Effector CD4-positive, alpha-beta T cell (primary cell): ENCODE measurements at places on chromosomes 11 and 22.

DNA sequence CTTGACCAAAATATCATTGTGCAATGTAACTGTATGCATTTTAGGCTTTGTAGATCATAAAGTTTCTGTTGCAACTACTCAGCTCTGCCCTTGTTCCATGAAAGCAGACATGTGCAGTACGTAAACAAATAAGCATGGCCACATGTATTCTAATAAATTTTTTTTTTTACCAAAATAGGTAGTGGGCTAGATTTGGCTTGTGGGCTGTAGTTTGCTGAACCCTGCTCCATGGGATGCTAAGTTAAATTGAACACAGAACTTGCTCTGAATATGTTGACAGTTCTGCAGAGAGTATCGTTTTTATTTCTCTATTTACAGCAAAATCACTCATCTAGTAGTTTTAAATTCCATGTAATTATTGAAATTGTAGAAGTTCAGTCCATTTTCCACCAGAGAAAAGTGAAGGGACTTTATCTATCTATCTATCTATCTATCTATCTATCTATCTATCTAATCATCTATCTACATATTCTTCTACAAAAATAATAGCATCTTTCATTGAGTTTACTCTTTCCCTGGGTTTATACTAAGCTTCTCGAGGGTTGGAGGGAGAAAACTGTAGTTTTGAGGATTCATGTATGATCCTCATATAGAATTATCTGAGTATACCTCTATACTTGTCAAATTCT is 9.5 kb upstream of the OOSP4A start:
- no peak for DNase-seq

- no peak for DNase-seq
Observed at GRCh38 chr22:28254396-28254795, 335.3 kb upstream of the PITPNB start.

DNA sequence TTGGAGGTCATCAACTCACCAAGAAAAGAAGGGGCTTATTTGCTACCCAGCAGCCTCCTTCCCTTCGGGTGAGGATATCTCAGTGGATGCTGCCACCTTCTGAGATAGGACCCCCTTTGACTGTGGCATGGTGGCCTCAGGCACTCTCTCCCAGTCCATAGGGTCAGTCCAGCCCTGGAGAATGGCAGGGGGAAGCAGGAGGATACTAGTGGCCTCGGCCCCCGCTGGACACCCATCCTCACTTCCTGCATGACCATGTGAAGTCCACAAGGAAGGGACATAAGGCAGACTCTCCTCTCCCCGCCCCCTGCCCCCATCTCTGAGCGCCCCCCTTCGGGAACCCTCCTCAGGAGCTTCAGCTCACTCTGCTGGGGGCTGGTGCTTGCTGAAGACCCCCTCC is 24.4 kb downstream of the TPBGL start:
- DNase-seq: no peak

DNA sequence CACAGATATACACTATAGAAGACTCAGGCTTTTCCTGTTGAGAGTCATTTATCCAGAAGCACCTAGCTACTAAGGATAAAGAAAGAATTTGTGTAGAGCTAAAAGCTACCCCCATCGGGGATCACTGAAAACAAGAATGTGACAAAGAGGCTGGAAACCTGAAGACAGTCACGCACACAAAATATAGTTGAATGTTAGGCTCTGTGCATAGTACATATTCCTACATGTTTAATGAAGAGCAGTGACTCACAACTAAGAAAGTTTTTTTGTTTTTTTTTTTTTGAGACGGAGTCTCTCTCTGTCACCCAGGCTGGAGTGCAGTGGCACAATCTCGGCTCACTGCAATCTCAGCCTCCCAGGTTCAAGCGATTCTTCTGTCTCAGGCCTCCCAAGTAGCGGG is 8.4 kb downstream of the OR10V1 start:
- DNase-seq: no peak

DNA sequence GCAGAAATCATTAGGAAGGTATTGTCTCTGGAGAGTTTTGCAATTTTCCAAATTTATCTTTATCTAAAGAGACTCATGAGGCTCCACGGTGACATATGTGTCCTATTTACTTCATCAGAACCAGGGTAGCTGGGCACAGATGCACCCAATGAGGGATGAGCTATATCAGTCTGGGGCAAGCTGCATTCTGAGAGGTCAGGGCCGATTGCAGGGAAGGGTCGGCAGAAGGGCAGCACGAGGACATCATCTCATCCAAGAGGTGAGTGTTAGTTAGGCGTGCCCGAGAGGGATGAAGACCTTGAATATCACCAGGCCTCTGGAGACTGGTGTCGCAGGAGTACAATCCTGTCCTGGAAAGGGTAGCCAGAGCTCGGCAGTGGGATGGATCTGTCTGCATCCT is 41.0 kb upstream of the SPON1 start:
- DNase-seq: no peak

DNA sequence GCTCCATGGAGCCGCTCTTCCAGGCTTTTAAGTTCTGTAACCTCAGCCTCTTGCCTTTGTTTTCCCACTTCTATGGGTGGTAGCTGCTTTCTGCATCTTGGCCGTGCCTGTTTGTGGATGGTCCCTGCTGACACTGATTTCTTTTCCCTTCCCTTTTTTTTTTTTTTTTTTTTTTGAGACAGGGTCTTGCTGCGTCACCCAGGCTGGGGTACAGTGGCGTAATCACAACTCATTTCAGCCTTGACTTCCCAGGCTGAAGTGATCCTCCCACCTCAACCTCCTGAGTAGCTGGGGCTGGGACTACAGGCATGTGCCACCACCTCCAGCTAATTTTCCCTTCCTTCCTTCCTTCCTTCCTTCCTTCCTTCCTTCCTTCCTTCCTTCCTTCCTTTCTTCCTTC is 57.7 kb upstream of the EP300 start:
- DNase-seq: no peak

DNA sequence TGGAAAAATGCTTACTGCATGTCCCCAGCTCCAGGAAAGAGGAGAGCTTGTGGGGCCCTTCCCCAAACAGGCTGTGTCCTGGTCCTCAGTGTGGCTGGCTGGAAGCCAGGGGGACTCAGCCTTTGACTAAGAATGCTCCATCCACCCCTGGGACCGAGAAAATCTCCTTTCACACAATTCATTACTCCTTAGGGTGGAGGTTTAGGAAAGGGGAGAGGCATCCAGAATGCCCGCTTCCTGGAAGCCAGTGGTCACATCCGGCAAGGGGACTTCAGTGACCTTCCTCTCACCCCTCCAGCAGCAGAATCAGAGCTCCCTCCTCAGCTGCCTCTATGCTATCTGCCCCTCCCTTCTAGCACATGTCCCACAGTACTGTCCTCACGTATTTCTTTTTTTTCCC is 21.9 kb downstream of the ATG16L2 start:
- no peak for DNase-seq

DNA sequence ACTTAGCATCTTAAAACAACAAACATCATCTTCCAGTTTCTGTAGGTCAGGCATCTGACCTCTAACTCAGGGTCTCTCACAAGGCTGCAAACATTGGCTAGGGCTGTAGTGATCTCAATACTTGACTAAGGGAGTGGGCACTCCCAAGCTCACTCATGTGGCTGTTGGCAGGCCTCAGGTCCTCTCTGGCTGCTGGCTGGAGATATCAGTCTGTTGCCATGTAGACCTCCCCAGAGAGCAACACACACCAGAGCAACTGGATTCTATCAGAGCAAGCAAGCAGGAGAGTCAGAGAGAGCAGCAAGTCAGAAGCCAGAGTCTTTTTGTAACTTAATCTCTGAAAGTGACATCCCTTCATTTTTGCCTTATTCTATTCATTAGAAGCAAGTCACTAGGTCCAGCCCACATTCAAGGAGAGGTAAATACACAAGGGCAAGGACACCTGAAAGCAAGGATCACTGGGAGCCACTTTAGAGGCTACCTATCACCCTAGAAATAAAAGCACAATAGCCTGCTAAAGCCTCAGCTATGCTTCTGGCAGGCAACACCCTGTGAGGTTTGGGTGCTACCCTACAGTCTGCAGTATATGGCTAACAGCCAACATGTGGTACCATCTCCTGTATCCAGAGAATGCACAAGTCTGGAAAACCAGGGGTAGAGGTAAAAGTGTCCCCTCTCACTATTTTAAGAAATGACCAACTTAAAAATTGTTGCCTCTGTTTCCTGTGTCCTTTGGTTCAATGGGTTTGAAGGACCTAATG is 33.5 kb upstream of the CD44 start:
- DNase-seq: no peak

GRCh38 chr11:47259232-47259977 is 1.6 kb downstream of the NR1H3 start:
- DNase-seq: no peak

DNA sequence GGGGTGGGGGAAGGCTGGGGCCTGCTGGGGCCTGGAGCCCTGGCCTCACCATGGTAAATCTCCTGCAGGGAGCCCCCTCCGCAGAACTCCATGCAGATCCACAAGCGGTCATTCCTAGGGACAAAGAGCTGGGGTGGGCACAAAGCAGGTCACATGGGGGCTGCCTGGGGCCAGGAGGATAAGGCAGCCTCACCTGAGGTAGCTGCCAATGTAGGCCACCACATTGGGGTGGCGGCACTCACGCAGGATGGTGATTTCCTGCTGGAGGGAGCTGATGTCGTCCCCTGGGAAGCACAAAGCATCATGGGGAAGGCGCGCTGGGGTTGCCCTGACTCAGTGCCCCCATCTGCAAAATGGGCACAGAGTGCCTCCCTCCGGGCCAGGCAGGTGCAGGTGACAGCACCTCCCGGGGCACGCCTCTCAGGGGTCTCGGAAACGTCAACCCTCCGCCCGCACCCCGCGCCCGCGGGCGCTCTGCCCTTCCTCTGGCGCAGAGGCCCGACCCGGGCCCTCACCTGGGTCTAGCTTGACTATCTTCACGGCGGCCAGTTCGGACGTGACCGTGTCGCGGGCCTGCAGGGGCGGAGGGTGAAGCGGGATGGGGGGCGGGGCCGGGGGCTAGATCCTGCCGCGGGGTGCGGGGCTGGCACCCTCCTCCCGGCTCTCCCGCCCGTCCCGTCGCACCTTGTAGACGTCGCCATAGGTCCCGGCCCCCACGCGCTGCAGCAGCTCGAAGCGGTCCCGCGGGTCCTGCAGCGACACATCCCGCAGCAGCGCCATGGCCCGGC is 450 bp downstream of the MAP4K2 start:
- peak; percentile 24 for DNase-seq

DNA sequence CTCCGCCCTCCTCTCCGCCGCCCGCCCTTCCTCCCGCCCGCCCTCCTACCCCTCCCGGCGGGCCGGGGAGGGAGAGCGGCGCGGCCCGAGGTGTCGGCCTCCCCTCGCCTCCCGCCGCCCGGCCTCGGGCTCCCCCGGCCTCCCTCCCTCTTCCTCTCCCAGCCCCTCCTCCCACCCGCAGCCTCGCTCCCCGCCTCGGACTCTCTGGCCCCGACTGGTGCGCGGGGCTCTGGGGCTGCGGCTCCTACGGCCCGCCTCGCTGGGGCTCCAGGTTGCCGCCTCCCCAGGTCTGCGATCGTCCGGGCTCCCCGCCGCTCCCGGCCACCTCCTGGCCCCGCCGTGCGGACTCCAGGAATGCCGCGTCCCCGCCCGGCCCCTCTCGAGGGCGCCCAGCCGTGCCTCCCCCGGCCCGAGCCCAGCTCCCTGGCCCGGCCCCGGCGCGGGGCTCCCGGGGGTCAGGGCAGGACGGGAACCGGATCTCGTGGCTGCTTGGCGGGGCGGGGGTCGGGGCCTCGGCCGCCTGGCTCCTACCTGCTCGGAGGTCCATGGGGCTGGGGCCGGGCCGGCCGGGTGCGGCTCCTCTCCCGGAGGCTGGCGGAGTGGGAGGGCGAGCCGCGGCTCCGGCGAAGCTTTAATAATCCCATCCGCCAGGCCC is at the start of gene CLCF1:
Gene CLCF1 (minus strand): TSS at position 606 of the 655 bp plus-strand sequence. CDS start 59 bp downstream, at position 547.
- no peak for DNase-seq

- DNase-seq: no peak
Observed at GRCh38 chr11:11296434-11296833, 56.6 kb downstream of the CSNK2A3 start.

DNA sequence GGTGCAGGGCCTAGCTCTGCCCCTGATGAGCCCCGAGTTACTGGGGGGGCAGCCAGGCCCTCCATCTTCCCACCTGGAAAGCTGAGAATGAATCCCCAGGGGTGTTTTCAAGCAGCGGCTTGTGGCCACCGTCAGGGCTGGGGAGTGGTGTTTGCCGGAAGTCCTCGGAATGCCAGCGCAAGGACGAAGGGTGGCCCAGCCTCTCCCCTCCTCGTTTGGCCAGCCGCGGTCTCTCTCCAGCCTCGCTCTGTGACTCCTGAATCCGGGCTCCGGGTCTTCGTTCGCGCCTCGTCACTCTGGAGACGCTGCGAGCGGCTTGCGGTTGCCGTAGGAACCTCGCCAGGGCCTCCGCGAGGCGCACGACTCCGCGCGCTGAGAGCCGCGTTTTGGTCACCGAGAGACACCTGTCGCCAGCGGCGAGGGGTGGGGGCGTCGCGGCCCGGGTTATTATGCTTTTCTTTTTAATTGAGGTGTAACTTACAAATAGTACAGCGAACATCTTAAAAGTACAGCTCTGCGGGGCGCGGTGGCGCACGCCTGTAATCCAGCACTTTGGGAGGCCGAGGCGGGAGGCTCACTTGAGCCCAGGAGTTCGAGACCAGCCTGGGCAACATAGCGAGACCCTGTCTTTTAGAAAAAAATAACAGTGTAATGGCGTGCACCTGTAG is 6.3 kb upstream of the KDELR3 start:
- DNase-seq: no peak

GRCh38 chr11:85809863-85810262 is 1.1 kb downstream of the SYTL2 start:
- DNase-seq: peak; percentile 15

DNA sequence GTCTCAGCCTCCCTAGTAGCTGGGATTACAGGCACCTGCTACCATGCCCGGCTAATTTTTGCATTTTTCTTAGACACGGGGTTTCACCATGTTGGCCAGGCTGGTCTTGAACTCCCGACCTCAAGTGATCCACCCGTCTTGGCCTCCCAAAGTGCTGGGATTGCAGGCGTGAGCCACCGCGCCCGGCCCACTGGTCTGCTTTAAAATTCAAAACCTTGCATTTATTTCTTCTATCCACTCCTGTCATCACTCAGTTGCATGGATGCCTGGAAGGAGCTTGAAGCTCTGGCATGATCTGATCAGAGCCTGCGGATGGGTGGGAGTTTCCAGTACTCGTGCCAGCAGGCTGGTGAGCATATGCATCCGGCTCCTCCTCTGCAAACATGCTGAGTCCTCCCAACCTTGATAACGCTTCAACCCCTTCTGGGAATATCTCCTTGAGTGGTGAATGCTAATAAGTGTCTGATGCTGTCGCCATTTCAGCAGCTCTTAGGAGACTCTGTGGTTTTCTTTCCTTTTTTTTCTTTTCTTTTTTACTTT is 39.6 kb downstream of the UBASH3B start:
- no peak for DNase-seq

- no peak for DNase-seq
Observed at GRCh38 chr11:117204283-117205080, 5.3 kb downstream of the TAGLN start.

- no peak for DNase-seq
Observed at GRCh38 chr22:21718499-21718898, 17.1 kb downstream of the YPEL1 start.

DNA sequence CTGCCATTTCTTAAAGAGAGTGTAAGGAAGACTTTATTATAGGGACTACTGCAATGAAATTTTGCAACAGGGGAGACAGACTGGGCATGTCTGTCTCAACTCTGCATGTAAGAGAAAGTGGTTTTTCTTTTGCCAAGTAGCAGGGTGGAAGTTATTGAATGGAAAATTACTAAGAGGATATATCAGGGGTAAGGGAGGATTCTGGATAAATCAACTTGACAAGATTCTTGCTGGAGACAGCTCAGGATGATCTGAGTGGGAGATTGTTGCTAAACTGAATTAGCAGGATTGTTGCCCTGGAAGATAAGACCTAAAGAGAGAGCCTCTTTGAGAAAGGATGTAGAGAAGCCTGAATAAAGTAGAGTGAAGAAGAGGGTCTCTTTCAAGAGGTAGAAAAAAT is 145.8 kb downstream of the LUZP2 start:
- no peak for DNase-seq
